ENCODE measurements at places on chromosomes 1 and 21.

DNA sequence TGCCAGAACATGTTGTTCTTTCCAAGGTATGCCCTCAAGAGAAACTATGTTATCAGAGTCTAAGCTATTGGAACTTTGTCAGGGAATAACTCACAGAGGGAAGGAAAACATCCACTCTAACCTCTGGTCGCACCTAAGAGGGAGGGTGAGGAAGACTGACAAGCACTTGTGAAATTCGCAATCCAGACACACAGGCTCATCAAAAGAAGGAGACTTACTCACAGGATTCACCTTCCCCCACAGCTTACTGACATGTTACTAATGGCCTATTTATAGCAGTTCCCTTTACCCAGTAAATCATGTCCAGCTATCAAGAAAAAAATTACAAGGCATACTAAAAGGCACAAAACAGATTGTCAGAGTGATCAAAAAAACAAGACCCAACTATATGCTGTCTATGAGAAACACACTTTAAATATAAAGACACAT is 36.9 kb downstream of the WDR64 start:
- DNase-seq: no peak

- no peak for DNase-seq
Observed at GRCh38 chr1:30895944-30896660, 12.5 kb downstream of the SDC3 start.

DNA sequence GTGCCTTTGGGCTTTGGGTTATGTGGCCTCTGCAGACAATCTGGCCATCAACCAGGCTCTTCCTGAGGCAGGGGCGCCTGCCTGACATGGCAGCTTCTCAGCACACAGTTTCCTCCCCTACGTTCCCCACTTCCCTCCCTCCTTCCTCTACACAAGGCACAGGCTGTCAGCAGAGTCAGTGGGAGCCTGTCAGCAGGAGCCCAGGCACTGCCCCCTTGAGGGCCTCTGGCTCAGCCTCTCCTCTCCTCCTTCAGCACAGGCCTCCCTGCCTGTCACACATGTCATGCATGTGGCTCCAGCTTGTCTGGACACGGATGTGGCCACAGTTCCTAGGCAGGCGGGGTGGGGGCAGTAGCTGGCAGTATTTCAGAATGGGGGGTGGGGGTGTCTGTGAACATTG is 52.2 kb upstream of the ARTN start:
- DNase-seq: no peak

- DNase-seq: no peak
Observed at GRCh38 chr1:101128846-101129245, 103.3 kb upstream of the DPH5 start.

DNA sequence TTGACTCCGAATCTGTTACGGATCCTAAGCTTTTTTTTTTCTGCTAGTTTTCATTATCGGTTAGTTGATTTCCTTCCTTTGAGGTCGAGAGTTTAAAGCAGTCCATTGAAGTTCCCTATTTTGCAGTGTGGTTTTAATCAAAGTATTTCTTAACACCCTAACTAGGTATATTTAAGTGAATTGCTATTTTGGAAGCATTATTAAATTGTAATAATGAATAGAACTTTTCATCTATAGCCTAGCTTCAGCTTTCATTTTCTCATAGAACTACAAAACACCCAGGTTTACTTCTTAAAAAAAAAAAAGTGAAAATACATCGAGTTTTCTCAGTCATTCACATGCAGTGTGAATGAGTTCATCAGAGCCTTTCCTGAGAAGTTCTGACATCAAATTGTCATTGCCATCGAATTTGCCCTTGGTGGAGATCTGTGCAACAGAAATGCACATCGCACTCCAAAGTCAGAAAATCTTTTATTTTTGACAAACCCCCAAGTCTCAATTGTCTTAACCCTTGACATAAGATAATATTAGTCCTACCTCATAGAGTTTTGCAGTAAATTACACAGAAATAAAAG is 1.1 kb upstream of the LBR start:
- no peak for DNase-seq

DNA sequence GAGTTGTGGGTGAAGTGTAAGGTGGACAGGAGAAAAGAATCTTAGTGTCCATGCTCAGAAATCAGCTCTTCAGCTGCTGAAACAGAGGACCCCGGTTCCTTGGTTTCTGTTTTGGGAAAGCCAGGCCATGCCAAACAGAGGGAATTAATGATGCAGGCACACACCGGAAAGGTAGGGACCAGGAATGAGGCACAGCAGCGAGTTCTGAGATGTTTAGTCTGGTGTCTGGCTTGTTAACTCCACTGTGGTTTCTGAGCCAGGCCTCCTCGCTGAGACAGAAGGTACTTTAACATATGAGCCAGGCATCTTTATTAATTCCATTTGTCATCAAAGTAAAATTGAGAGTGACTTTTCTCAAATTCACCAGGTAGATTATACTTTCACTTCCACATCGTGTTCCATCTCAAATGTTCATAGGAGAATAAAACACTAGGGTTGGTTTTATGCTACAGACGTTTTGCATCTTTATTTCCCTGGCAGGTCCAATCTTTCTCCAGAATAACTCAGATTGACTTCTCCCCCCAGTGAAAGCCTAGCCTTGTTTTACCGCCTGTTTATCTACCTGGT is 23.5 kb downstream of the LRRC8D start:
- DNase-seq: no peak

- DNase-seq: peak; percentile 65
Observed at GRCh38 chr1:64469977-64470664, at the start of gene CACHD1. CACHD1 (plus strand) TSS chr1:64470129; CDS start chr1:64470745, 616 bp downstream.

DNA sequence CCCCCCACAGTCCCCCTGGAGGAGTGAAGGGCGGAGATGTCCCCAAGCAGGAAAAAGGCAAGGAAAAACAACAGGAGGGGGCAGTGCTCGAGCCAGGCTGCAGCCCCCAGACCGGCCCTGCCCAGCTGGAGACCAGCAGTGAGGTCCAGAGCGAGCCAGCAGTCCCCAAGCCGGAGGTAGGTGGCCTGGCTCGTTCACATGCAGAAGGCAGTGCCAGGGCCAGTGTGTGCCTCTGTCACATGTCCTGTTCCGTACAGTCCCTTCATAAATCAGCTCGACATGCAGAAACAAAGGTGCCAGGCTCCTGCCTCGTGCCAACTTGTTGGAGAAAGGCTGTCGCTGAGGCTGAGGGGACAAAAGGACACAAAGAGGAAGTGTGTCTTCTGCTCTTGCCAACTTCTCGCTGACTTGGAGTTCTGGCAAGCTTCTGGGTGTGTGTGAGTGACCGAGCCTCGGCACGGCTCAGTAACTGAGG is 24.1 kb upstream of the MPZL1 start:
- DNase-seq: peak; percentile 24

- no peak for DNase-seq
Observed at GRCh38 chr1:19054216-19054615, 97.7 kb upstream of the IFFO2 start.

GRCh38 chr1:206766251-206766856 is 4.2 kb upstream of the IL19 start:
- DNase-seq: no peak

DNA sequence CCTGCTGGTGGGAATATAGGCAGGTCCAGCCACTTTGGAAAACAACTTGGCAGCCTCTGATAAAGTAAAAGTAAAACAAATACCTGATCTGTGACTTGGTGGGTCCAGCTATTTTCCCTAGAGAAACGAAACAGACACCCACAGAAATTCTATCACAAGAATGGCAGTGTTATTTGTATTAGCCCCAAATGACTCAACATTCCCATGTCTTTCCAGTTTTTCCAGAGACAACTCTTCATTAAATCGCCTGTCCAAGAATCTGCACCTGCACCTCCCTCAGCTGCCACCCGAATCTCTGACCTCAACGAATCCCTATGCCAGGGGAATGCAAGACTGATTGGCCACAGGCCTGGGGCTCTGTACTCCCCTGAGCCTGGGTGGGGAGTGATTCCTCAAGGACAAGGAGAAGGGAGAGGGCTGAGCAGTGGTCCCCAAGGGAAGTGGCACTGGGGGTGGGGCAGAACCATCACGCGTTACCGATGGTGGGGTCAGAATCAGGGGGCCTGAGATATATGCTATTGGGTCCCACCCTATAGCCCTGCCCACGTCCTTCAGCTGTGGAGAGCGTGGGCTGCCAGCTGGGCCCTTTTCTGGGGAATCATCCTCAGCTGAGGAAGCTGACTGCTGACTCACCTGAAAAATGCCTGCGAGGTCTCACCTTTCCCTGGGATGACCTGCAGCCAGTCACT is 553.0 kb downstream of the PTPRU start:
- no peak for DNase-seq

- DNase-seq: no peak
Observed at GRCh38 chr1:85581802-85582686, 1.5 kb downstream of the CCN1 start.

- no peak for DNase-seq
Observed at GRCh38 chr1:38153778-38154470, 107.3 kb upstream of the POU3F1 start.

GRCh38 chr21:42857216-42857615 is 22.1 kb downstream of the WDR4 start:
- DNase-seq: no peak

Data from NCI-H774 (cell line).